Gastrocnemius medialis (tissue), 4 donors: ENCODE measurements at places on chromosomes 6 and 20.

GRCh38 chr6:69866351-69866769 lies at the start of gene COL19A1:
Gene COL19A1, plus strand, starts transcription at chr6:69866556. Its CDS starts 13,012 bp downstream, at chr6:69879568.
- no peak for DNase-seq

- DNase-seq = no peak
Observed at GRCh38 chr6:47134476-47135189, 92.5 kb upstream of the ADGRF1 start.

GRCh38 chr6:108350528-108350927 lies 55.7 kb downstream of the AFG1L start:
- no peak for DNase-seq

DNA sequence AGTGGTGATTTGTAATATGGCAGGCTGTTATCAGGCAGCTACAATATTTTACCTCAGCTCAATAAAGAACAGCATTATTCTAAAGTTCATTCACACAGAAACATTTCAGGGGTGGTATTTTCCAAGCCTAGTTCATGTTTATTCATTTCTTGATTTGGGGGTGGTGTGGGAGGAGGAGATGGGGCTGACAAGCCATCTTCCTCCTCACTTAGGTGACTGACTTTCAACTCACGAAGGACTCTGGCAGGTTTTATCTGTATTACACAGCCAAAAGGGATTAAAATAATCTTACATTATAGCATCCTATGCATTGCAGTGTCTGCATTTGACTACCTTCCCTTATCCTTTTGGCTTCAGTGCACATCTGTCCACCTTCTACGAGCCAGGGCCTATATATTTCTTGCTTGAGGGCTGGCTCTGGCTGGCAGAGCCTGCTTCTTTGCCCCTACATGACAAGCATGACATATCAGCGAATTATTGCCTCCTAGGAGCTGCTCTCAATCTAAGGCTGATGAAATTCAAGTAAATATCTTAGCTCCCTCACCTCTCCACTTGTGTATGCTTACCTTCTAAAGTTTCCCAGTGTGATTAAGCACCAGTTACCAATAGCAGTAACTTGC lies 20.0 kb downstream of the KHDRBS2 start:
- no peak for DNase-seq

GRCh38 chr20:46995561-46996142 lies 101.0 kb downstream of the EYA2 start:
- DNase-seq = no peak

GRCh38 chr20:45964006-45964400 lies 8.0 kb downstream of the ZNF335 start:
- no peak for DNase-seq

GRCh38 chr20:45436732-45437485 lies 21.0 kb downstream of the PIGT start:
- DNase-seq = peak; percentile 64

DNA sequence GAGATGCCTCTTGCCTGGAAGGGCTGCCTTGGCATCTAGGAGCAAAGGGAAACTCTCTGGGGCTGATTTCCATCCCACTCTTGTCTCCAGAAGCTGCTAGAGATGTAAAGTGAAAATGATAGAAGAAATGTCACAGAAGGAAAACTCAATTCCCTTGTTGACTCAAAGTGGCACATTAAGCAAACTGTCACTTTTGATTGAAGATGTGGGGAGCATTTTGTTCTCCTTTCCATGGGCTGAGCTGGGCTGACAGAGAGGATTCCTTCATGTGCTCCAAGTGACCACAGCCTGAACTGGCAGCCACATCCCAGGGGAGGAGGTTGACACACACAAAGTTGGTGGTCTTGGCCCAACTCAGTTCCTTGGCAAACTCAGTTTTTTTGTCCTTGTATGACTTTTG lies 9.8 kb downstream of the GPR31 start:
- DNase-seq = no peak

DNA sequence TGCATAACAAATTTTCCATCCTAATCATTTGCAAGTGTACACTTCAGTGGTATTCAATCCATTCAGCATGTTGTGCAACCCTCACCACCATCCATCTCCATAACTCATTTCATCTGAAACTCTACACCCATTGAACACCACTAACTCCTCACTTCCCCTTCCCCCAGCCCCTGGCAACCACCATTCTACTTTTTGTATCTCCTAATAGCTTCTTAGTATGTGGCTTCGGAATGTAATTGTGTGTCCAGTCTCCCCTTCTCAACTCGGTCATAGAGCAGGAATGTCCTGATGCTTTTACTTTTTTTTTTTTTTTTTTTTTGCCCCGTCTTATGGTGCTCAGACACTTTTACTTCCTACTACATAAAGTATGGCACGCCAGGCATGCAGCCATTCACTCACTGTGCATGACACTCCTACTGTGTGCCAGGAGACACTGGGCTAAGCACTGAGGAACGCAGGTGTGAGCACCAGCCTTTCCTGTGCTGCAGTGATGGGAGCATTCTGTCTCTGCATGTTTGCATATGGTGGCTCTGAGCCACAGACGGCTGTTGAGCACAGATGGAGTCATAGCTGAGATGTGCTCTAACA lies 15.3 kb downstream of the HCK start:
- no peak for DNase-seq

DNA sequence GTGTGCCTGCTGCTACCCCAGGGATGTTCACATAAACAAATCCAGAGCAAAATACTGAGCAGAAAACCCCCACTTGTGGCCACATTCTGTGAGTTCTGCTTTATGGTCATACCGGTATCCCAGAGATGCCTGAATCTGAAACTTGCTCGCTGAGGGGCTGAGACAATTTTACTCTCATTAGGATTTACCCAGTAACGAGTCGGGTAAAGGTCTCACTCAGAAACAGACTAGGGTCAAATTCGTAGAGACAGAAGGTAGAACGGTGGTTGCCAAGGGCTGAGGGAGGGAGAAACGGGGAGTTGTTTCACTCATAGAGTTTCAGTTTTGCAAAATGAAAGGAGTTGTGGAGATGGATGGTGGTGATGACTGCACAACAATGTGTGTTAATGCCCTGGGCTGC lies 45.4 kb upstream of the NKX2-2 start:
- DNase-seq = no peak

DNA sequence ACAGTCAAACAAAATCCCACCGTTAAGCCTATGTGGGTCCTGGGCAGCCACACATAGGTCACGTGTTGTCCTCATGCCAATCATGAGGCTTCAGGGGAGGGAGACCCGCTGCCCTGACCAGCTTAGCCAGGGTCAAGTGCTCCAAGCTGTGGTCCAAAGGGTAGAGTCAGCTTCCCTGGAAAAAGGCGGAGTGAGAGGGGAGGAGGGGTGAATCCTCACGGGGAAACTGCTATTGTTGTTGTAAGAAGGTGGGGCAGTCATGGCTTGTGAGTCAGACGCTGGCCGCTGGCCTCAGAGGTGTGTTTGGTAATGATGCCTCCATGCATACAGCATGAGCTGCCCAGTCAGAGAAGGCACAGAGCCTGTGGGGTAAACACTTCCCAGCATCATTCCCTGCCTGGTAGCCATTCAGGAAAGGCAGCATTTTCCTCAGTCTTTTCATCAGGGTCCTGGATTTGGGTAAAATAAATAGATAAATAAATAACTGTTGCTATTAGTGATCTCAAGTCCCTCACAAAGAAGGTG lies 8.7 kb downstream of the CST3 start:
- DNase-seq = peak; percentile 82

DNA sequence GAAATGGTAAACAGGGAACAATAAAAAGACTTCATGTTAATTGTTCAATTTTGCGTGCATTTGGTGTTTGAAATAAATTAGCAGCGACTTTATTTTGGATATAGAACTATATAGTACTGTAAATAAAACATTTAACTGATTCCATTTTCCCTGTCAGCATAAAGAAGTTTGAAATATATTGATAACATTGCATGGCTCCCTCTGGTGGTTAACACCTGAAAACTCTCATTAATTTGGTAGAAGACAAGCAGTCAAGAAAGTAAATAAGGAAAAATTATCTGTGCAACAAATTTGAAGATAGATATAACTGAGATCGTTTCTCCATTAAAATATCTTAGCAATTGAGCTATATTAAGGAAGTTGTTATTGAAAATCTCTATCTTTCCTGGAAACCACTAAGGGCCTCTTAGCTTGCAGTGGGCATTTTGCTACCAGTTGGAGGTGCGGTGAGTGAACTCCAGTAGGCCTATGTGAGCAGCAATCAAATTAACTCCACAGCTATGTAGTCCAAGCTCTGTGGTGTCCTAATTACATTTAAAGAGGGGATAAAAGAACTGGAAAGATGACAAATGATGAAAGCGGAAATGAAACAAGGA lies 435.7 kb upstream of the FKBP1C start:
- no peak for DNase-seq

DNA sequence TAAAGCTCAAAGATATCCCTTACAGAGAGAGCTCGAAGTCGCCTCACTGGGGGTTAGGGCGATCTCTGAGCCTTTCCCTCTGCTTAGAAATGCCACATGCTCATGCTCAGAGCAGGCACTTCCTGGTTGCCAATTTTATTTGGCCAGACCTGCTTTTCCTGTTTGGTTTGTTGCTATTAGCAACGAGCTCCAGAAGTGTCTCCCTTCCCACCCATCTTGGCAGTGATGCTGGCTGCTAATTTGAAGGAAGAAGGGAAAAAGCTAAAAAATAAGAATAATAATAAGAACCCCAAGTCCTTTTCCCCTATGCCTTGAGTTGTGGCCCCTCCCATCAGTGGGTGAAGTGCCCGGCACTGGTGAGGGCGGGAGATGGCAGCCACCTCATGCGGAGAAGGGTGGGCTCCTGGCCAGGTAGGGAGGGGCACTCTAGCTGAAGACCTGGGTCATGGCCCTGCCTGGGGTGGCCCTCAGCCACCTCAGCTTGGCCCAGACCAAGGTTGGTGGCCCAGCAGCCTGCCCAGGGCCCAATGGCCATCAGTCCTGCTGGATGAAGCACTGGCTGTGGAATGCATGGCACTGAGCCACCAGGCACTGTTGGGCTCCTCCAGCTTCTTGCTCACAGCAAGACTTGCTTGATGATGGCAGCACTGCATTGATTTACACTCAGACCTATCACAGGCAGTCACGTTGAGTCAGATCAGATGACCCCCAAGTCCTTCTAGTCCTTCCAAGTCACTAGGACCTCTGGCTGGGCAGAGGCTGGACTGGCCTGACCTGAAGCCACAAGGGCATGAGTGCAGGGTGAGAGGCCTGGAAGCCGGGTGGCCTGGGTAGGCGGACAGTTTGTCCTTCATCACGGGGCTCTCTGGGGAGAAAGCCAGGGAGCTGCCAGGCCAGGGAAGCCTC lies 79.0 kb downstream of the SYNJ2 start:
- peak; percentile 78 for DNase-seq

DNA sequence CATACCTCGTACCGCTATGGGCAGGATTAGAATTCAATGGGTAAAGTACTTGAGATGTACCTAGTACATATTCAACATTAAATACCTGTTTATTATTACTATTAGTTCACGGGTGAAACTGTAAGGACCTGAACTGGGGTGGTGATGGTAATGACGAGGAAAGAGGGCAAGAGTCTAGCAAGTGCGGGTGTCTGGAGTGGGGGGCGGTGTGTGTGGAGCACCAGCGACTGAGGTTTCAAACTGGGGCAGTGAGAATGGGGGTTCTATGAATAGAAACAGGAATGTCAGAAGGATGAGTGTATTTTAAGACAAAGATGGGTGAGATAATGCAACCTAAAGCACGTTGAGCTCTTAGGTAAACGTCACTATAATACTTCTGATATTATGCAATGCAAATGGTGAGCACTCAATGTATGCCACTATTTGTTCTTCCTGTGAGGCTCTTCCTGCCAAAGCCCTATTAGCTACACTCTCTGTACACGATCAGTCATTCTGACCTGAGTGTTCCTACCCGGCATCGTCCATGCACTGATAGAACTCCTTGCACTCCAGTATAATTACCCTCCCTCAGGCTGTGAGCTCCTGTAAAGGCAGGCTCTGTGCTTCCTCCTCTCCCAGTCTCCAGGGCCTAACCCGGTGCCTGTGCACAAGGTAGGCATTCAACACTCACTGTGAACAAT lies 55.0 kb downstream of the ALDH5A1 start:
- DNase-seq = no peak

GRCh38 chr20:17343091-17343490 lies 116.3 kb downstream of the PCSK2 start:
- no peak for DNase-seq

- no peak for DNase-seq
Observed at GRCh38 chr6:158032354-158032733, 50.7 kb downstream of the SYNJ2 start.

- DNase-seq = no peak
Observed at GRCh38 chr20:55693641-55694040, 311.7 kb downstream of the CBLN4 start.

- no peak for DNase-seq
Observed at GRCh38 chr6:69390125-69390524, 406.7 kb downstream of the LMBRD1 start.

GRCh38 chr6:24796616-24797290 lies 2.0 kb downstream of the ARMH2 start:
- no peak for DNase-seq

- DNase-seq = no peak
Observed at GRCh38 chr6:141548966-141549365, 583.8 kb upstream of the GJE1 start.

DNA sequence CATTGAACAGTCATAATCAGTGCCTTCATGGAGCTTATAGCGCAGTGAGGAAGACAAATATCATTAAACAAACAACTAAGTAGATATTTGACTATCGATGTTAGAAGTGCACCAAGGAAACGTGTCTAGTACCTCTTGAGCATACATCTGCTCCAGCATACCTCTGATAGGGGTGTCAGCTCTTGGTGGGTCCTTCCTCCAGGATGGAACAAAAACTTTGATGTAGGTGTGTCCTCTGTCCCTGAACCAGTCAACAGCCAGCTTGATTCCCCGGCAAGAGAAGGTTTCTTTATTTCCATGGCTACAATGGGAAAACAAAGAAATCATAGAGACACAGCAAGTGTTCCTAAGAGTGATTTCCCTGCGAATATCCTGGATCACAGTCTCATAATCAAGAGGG lies 23.1 kb downstream of the ZC3H12D start:
- DNase-seq = no peak
